ENCODE measurements at places on chromosomes 6 and 20.

- no peak for DNase-seq
Observed at GRCh38 chr6:21587961-21588480, 5.5 kb upstream of the SOX4 start.

DNA sequence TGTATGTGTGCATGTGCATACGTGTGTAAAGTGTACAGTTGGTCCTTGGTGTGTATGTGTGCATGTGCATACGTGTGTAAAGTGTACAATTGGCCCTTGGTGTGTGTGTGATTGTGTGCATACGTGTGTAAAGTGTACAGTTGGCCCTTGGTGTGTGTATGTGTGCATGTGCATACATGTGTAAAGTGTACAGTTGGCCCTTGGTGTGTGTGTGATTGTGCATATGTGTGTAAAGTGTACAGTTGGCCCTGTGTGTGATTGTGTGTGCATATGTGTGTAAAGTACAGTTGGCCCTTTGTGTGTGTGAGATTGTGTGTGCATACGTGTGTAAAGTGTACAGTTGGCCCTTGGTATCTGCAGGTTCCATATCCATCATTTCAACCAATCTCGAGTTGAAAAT is 5.1 kb upstream of the LIME1 start:
- DNase-seq: no peak

DNA sequence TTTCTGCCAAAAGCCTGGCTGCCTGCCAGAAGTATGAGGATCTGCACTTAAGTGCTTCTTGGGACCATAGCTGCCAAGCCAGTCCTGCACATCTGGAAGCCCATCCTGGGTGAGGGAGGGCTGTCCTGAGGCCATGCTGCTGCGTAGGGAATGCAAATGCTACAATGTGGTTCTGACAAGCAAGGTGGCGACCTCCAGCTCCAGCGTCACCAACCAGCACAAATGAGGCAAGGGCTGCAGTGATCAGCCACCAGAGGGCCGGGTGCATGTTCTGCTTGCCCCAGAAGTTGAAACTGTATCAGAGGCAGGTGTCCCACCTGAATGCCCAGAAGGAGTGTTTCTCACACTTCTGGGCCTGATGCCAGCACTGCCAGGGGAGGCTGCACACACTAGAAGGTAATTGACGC is 99.1 kb upstream of the KCNQ5 start:
- no peak for DNase-seq

GRCh38 chr6:44000164-44000842 is 126.9 kb downstream of the MRPL14 start:
- no peak for DNase-seq

DNA sequence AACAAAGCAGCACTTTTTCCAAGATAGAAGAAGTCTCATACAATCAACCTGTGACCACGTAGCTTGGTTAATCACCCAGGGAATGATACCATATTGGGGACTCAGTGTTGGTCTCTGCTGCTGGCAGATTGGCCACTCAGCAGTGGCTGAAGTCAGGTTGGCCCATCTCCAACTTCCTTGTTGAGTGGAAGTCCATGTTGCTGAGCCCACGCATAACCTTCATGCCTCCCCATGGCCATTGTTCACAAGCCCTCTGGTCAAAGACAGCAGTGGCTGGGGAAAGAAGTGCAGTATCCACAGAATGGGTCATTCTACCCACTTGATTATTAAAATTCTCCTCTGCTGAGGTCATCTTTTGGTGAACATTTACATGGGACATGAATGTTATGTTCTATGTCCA is 38.5 kb downstream of the PKIB start:
- no peak for DNase-seq

- no peak for DNase-seq
Observed at GRCh38 chr20:36147690-36148089, 6.8 kb upstream of the EPB41L1 start.

GRCh38 chr6:8059129-8059528 is 5.1 kb downstream of the BLOC1S5 start:
- no peak for DNase-seq

GRCh38 chr6:39062014-39062740 is 13.6 kb downstream of the GLP1R start:
- DNase-seq: no peak

DNA sequence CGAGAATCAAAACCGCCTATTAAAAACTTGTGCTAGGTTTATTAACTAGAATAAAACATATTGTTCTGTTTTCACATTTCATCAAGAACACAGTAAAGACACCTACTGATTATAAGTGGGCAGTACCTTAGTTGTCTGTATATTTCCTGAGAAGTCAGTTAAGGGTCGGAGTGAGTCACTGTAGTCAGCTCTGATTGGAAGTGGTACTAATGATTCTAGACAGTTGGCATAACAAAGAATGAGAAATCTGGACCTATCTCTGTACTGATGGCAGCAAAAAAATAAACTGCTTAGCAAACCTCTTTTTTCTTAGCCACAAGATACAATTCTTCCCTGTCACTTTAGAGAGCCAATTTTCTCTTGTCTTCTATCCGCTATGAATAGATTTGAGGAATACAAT is 387.3 kb upstream of the ADGRB3 start:
- no peak for DNase-seq

- no peak for DNase-seq
Observed at GRCh38 chr6:42193491-42193894, 1.3 kb downstream of the GUCA1B start.

DNA sequence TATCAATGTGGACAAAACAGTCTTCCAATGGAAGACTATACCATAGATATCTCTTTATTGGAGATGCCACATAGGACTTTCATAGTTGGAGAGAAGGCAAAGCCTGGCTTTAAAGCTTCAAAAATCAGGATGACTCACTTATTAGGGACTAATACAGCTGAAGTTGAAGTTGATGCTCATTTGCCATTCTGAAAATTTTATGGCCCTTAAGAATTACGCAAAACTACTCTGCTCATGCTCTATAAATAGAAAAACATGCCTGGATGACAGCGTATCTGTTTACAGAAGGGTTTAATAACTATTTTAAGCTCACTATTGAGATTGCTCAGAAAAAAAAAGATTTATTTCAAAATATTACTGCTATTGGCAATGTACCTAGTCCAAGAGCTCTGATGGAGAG is 155.5 kb upstream of the DST start:
- no peak for DNase-seq

GRCh38 chr6:20448828-20449227 is 47.1 kb downstream of the E2F3 start:
- no peak for DNase-seq

DNA sequence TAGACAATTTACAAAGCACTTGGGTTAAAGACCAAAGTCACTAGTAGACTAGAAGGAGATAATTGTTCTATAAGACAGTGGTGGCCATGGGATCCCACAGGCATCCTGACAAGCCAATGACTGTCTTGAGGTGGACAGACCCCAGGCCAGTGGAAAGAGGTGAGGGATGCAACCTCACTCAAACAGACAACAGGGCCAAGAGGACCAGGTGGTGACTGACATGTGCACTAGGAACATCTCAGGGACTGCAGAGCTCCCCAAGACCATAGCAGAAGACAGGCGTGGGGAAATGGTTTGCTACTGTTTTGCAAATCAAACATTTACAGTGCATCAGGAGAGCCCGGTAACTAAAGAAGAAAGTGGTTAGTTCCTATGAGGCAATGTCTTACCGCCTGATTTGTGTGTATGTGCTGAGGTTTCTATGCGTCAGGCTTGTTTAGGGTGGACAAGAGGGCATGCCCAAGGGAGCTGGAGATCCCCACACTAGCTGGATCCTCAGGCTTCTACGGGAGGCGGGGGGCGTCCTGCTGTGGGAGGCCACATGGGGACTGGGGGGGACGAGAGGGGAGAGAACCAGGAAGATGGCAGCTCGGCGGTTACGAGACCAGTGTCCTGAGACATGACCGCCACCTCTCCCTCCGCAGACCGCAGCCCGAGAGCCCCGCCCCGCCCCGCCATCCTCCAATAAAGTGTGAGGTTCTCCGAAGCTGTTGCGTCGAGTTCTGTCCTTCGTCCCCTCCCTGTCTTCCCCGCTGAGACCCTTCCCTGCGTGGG is 623 bp upstream of the MRPS26 start:
- DNase-seq: no peak

- no peak for DNase-seq
Observed at GRCh38 chr6:37994223-37994622, 174.7 kb downstream of the ZFAND3 start.

- no peak for DNase-seq
Observed at GRCh38 chr6:50851049-50851845, 32.6 kb downstream of the TFAP2B start.

DNA sequence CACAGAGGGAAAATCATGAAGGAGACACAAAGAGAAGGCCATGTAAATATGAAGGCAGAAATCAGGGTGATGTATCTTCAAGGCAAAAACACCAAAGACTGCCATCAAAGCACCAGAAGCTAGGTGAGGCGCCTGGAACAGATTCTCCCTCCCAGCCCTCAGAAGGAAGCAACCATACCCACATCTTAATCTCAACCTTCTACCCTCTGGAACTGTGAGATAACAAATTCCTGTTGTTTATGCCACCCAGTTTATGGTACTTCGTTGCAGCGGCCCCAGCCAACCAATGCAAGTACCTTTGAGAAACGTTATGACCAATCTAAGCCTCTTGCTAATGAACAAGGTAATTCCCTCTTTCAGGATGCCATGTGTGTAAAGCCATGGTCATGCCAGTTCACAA is 66.2 kb upstream of the STXBP5 start:
- DNase-seq: no peak

GRCh38 chr6:20202324-20202658 is 10.0 kb downstream of the MBOAT1 start:
- DNase-seq: no peak

GRCh38 chr20:16530201-16530681 is 43.0 kb downstream of the KIF16B start:
- DNase-seq: no peak

GRCh38 chr6:157488058-157488457 is 107.1 kb downstream of the ZDHHC14 start:
- no peak for DNase-seq

DNA sequence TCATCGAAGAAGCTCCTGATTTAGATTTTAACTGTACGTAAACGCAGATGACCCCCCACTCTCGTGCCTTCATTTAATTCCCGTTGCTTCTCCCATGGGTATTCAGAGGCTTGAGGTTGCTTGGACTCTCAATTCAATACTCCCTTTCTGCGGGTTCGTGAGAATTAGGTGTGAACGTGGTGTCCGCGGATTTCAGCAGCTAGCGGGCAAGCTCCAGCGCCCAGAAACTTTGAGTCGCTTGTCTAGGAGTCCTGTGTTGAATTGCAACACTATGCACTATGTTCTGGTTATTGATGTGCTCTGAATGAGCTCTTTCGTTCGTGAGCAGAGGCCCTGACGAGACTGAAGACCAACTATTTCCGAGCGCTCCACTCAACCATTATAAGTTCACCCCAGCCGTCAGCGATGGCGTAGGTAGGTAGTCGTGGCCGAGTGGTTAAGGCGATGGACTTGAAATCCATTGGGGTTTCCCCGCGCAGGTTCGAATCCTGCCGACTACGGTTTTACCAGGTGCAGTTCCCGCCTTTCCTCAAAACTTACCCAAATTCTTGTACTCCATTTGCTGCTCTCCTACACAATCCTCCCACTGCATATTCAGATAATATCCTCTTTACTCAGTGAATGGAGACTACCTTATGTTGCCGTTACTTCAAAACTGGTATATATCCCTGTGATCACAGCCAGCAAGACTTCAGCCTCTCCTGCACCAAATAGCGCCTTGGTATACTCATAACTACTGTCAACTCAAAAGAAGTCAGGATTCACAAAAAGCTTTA is 72.6 kb upstream of the ZNF184 start:
- no peak for DNase-seq

GRCh38 chr6:142285235-142286087 is 16.3 kb upstream of the ADGRG6 start:
- DNase-seq: no peak

DNA sequence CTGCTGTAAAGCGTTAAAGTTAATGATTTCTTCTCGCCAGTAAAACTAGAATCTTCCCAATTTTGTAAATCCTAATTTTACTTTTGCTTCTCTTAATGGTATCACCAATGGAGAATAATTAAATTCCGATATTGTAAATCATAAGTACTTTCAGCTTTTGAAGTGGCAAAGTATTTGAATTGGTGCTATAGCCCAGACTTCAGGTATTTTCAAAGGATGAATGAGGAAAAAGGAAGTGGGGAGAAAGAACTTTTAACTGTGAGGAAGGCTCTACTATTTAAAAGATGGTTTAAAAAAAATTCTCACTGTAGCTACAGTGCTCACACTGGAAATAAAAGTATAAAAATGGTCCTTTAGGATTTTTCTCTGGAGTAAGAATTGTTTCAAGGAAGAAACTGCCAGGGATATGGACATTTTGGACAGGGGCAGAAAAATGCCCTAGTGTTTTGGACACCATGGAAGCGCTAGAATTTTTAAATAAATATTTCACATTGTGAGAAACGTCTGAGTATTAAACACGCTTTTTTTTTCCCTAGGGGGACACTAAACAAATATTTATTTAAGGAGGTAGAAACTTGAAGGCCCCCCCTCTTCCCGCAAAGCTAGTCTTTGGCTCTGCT is 1.3 kb upstream of the TAB2 start:
- DNase-seq: no peak

DNA sequence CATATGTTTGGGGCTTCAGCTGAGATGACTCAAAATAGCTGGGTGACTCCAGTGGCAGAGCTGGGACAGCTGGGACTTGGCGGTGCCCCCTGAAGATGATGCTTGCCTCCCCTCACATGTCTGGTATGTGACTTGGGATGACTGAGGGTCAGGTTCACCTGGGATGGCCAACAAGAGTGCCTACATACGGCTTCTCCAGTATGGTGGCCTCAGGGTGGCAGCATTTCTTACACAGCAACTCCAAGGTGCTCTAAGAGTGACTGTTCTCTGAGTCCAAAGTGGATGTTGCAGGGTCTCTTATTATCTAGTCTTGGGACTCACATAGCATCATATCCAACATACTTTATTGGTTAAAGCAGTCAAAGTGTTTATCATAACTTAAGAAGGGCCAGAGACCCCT is 87.8 kb upstream of the CENPW start:
- no peak for DNase-seq

GRCh38 chr6:159788276-159788675 is 1.1 kb downstream of the TCP1 start:
- DNase-seq: no peak

- DNase-seq: no peak
Observed at GRCh38 chr20:47886454-47887041, 101.3 kb upstream of the SULF2 start.

DNA sequence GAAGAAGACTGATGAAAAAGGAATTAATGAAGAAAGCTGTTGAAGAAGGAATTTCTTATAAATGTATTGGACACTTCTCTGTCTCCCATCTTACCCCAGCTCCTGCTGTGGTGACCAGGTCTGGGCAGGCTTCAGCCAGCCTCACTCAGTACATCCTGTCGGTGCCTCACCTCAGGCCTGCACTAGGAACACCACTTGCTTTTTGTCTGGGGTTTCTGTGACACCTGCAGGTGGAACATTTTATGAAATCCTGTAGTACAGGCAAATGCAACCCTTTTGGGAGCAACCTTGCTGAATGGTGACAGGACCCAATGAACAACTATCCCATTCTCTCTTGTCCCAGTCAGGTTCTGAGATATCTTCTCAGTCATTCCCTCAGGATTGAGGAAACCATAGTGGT is 129.7 kb downstream of the PRDM13 start:
- no peak for DNase-seq

All from kidney epithelial cell (primary cell).